ENCODE measurements at places on chromosomes 5 and 9.

GRCh38 chr9:36006549-36007315 is 30.0 kb upstream of the RECK start:
- DNase-seq, result no peak

GRCh38 chr5:175246242-175246888 is 197.6 kb downstream of the DRD1 start:
- no peak for DNase-seq

- DNase-seq, result no peak
These were observed 118.2 kb downstream of the ADAMTS6 start for GRCh38 chr5:65363499-65363898.

DNA sequence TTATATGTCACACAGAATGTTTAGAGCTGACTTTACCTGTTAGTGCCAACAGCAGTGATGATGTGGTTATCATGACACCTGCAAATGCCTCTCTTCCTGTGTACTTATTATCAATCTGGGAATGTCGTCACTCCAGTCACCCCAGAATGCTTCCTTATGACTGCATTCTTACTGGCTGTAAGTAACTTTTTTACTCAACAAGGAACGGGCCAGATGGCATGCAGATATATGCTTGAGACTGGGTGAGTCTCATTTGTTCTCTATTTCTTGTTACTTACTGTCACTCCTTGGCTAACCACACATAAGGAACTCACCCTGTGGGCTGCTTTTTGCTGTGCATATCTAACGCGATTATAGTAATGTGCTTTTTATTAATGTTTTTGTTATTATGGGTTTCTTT is 385.5 kb upstream of the MEF2C start:
- peak; percentile 60 for DNase-seq

DNA sequence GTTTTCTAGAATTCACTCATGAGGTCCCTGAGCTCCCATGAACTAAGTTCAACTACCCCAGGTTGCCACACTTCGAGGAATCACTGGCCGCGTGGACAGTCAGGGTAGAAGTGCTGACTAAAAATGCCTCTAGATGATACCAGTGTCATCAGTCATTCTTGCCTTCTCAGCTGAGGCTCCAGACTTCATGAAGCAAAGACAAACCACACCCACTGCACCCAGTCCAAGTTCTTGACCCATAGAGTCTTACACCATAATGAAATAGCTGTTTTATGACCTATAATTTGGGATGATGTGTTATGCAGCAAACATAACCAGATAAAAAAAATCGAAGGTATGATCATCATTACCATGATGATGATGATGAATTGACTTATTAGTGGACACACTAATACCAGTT is 632.9 kb upstream of the TLE4 start:
- no peak for DNase-seq

- no peak for DNase-seq
These were observed 16.8 kb downstream of the LPCAT1 start for GRCh38 chr5:1507014-1507375.

- DNase-seq, result no peak
These were observed 22.1 kb downstream of the SPATA31D1 start for GRCh38 chr9:82010711-82011110.

DNA sequence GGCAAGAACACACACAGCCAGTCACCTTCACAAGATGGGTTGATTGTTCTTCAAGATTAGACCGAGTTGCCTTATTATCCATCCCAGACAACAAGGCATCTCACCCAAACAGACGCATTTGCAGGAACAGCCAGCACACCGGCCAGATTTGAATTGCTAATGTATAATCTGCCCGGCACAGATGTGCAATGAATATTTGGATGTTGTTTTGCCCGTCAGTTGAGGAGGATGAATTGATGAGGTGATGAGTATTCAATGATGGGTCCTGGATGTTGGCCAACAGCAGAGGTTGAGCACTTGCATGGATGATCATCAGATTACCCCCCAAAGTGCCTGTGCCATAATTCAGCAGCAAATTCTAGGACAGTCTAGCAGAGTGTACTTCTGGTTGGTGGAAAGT is 20.1 kb downstream of the ALG2 start:
- DNase-seq, result no peak

DNA sequence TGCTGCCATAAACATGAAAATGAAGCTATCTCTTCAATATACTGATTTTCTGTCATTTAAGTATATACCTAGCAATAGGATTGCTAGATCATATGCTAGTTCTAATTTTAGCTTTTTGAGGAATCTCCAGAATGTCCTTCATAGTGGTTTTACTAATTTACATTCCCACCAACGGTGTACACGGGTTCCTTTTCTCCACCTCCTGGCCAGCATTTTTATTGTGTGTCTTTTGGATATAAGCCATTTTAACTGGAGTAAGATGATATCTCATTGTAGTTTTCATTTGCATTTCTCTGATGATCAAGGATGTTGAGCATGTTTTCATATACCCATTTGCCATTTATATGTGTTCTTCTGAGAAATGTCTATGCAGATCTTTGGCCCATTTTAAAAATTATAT is 446.5 kb downstream of the GABRG2 start:
- DNase-seq, result no peak

- DNase-seq, result no peak
These were observed 12.8 kb downstream of the FER start for GRCh38 chr5:108760512-108760911.

DNA sequence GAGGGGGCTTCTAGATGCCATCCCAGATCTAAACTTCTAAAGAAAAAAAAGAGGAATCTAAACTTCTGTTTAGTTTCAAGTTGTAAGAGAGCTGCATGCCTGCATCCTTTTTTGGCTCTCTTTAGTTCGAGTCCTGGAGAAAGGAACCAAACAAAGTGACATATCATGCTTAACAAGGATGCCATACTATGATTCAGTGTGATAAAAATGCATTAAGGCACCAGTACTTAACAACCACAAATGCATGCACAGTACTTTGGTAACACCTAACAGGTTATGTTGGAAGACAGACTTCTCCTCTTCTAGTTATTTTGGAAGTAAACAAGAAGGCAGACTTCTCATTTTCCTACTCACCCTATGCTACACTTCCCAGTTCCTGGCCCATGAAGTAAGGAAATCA is 27.3 kb downstream of the NME5 start:
- DNase-seq, result no peak

DNA sequence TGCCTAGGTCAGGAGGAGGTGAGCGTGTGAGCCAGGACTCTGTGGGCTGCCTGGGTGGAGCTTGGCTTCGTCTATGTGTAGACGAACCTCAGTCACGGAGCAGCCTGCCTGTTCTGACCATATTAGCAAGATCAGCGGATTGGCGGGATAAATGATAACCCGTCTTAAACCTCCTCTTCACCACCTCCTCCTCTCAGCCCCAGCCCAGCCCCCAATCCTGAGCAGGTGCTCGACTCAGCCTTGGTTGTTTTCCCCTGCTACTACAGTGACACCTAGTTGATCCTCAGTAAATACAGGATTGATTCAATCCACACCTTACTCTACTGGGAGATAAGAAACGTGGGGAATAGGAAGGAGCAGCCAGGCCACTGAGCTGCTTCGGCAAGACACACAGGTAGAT is 286.1 kb downstream of the IRX2 start:
- DNase-seq, result no peak

DNA sequence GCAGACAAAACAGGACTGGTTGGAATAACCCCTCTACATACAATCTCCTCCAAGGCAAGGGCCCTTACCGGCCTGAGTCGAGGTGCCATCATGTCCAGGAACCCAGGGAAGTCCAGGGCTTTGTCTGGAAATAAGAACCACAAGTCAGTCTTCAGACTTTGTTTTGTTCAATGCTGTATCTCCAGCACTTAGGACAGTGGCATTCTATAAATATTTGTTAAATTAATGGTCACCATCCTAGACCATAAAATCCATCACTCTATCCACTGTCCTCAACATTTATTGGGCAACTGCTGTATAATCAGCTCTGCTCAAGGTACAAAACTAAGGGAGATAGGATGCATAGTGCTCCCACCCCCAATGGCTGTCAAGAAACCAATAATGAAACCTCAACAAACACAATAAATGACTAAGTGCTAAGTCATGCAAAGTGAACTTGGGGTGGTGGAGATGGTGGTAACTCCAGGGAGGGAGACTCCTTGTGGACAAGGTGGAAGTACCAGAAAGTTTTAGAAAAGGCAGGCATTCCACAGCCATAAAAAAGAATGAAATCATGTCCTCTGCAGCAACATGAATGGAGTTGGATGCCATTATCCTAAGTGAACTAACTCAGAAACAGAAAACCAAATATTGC is 5.0 kb downstream of the RELL2 start:
- peak; percentile 39 for DNase-seq
